ENCODE measurements at places on chromosomes 2 and 18.

GRCh38 chr2:58131191-58132011 is 84.8 kb downstream of the VRK2 start:
- DNase-seq = no peak

- no peak for DNase-seq
These were observed 50.6 kb upstream of the PTPRM start for GRCh38 chr18:7516266-7517117.

GRCh38 chr2:75707901-75708300 is 2.8 kb downstream of the GCFC2 start:
- no peak for DNase-seq

DNA sequence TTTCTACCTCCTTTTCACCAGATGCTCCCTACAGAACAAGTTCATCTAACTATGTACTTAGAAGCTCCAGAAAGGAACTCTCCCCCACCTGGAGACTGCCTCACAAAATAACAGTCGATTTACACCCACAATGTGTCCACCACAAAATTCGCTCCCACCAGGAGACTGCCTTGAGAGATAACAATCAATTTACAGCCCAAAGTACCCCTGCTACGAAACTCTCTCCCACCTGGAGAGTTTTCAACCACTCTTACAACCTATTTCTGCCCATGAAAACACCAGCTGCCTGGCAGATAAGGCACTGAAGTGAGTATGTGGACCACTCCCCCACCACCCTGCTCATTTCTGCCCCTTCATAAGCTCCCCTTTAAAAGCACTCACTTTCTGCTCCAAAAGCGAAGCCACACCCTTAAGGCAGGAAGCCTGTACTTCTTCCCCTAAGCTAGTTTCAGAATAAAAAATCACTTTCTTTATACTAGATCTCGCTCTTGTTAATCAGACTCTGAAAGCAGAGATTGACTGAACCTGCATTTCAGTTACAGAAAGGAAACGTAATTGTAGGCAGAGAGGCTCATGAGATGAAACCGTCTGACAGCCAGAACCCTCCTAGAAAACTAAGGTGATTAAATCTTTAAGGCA is 94.4 kb upstream of the RBBP8 start:
- no peak for DNase-seq

GRCh38 chr18:8516371-8517250 is 92.6 kb upstream of the RAB12 start:
- no peak for DNase-seq

DNA sequence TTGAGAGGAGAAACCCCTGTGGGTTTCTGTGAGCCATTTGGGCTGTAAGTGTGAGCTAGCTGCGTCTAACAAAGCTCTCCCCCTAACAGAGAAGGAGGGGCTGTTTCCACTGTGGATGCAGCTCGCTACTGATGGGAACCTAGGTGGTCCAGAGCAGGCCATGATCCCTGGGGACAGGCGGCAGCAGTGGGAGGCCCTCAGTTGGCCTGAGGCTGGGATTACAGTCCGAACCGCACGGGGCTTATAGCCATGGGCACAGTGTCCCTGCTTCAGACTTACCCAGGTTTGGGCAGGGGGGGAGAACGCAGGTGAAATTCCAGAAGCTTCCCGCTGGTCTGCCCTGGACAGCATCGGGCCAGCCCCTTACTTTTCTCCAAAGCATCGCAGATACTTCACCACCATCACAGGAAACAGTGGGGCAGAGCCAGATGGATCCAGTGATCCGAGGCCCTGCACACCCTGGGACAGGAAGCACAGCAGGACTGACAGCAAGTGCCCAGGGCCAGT is 139.4 kb downstream of the SEPTIN10 start:
- no peak for DNase-seq

- no peak for DNase-seq
These were observed 164.7 kb downstream of the GRB14 start for GRCh38 chr2:164456619-164457018.

GRCh38 chr2:39524061-39524460 is 87.0 kb upstream of the MAP4K3 start:
- DNase-seq = no peak

DNA sequence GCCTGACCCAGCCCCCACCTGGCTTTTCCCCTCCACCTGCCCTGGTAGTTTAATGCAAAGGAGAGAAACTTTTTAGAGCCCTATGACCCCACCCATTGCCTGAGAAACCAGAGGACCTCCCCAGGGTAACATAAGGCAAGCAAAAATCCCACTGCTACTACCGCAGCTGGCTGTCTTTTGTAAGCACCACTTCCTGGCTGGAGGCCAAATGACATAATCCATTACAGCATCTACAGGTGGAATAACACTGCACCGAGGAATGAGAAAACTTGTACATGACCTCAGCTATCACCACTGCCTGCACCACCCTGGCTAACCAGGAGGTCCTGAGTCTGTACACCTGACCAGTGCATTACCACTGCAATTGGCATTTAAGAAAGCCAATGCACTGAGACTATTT is 149.6 kb upstream of the GALNT5 start:
- no peak for DNase-seq

GRCh38 chr2:43238813-43239212 is 12.4 kb upstream of the ZFP36L2 start:
- no peak for DNase-seq

GRCh38 chr2:53859206-53860181 is at the start of gene GPR75:
TSS of gene GPR75 (minus strand) at chr2:53859967. CDS start at chr2:53854756, 5,211 bp downstream.
- no peak for DNase-seq

Data from T-helper 9 cell (primary cell).